Fibroblast of skin of back (primary cell): ENCODE measurements at places on chromosomes 13 and 19.

DNA sequence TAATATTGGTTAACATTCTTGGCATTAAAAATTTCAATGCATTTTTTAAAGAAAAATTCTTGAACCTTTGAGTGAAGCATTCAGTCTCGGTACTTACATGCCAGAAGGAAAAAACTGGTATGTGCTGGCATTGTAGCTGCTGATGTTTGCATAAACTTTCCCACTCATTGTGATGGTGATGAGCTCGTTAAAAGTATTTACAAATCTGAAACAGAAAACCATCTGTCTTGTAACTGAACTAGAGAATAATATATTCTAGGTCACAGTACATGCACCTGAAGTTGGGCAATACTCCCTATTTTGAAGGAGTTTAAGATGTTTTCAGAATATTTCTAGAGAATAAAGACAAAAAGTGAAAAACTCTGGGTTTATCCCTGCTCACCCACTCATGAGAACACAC is 64.1 kb downstream of the SLC15A1 start:
- DNase-seq = no peak

DNA sequence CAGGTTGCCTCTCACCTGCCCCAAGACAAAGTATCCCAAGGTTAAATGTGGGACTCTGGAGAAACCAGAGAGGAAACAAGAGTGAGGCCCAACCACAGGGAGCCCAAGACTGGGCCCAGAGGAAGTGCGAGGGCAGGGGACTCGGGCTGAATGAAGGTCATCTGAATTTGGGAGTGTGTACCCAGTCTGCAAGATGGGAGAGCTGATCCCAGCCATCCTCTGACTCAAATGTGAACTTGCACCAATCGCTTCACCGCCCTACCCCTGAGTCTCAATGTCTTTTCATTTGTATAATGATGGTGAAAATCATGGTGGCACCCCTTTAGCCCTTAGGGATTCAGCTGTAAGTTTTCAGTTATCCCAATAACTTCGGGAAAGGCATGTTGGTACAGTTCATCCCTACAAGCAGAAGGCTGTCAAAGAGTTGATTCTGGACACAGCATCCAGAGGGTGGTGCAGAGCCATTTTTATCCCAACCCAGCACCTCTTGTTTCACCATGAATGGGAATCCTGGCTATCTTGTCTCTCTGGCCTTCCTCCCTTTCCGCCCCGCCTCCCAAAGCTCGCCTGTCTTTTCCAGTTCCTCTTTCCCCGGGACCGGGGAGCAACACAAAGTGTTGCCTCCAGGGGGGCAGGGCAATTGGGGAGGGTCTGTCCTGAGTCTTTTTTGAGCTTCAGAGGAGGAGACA is 123.4 kb downstream of the NUFIP1 start:
- no peak for DNase-seq

- no peak for DNase-seq
Observed at GRCh38 chr13:30757026-30757742, 21.8 kb downstream of the ALOX5AP start.

DNA sequence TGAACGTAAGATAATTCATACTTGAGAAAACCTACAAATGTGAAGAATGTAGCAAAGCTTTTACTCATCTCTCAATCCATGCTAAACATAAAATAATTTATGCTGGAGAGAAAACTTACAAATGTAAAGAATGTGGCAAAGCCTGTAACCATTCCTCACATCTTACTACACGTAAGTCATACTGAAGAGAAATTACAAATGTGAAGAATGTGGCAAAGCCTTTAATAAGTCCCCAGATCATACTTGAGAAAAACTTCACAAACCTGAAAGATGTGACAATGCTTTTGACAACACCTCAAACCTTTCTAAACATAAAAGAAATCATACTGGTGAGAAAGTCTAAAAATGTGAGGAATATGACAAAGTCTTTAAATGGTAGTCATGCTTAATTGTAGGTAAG is 89.4 kb downstream of the ZNF675 start:
- DNase-seq = no peak

- no peak for DNase-seq
Observed at GRCh38 chr19:55544776-55545439, 435 bp downstream of the SBK3 start.
